Activated naive CD4-positive, alpha-beta T cell treated with anti-CD3 and anti-CD28 coated beads, Interleukin-2, amount 50 U/mL, for 72 hours (primary cell): ENCODE measurements at places on chromosomes 5 and 9. TPM values are rescaled to one million over a fixed set of nuclear protein-coding genes. Genes with fewer than 3 reads are reported as not detected.

The OMD gene
- total RNA-seq, result not detected

The BTNL3 gene
- total RNA-seq, result not detected

The CD274 gene
- total RNA-seq, result 65.5 TPM

The KIF20A gene
- total RNA-seq, result 82.9 TPM

The LRRTM2 gene
- total RNA-seq, result not detected

The ACOT12 gene
- total RNA-seq, result not detected

The GAS1 gene
- total RNA-seq, result 0.14 TPM

The PKN3 gene
- total RNA-seq, result 14.0 TPM

The PCA3 gene
- not detected for total RNA-seq
